Heart left ventricle (tissue), 16 donors: ENCODE measurements at places on chromosomes 7 and 10. TPM values are rescaled to one million over a fixed set of nuclear protein-coding genes. Genes with fewer than 3 reads are reported as not detected.

GRCh38 chr10:86946213-86947155 lies 10.9 kb downstream of the MMRN2 start:
- H3K4me3 ChIP-seq = no peak overlapping the region
- H3K36me3 ChIP-seq = peaks cover 26% of the 10 kb centered on the region
- DNase-seq = no peak
- H3K27ac ChIP-seq = no peak overlapping the region

DNA sequence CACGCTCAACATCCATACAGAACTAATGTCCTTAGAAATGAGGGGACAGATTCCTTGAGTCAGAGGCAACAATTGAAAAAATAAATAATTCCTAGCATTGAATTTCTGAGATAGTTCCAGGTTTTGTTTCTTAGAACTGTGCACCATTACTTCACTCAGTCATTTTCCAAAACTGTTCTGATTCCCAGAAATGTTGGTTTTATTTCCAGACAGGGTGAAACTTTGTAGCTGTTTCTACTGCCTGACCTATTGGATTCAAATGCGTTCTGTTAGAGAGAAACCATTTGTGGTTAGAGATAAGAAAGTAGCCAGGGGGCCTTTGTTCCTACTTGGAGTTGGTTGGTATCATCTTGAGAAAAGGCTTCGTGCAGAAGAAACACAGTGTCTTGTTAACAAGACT lies 8.1 kb upstream of the DEPP1 start:
- H3K4me1 ChIP-seq = peaks cover 71% of the 10 kb centered on the region
- no peak overlapping the region for H3K4me3 ChIP-seq
- peak overlapping the region; percentile 67 for H3K27ac ChIP-seq

EBLN1 gene
- polyA plus RNA-seq = not detected

DNA sequence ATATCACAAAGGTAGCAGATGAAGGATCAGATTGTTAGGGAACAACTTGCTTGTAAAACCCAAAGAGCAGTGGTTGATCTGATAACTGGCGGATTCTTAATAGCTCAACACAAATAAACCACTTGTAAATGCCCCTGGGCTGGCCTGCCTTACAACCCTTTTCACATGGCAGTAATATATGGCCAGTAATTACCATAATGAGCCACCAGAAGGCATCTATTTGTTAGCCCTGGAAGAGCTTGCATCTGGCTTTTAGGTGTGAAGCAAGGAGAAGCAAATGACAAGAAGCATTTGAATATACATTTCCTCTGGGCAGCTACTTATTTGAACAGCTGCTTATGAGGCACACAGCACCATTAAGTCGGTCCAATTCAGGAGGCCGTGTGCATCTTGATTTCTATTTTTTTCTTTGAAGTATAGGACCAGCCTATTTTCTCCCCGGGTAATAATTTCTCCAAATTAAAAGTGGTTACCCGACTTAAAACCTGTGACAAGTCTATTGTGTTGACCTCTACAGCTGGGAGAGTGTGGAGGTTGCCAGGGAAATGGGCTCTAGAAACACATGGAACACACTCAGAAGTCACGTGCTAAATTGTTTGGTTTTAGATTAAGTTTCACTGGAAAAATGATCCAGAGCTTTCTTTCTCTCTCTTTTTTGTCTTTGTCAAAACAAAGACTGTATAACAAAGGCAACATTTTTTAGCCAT lies 113.4 kb downstream of the SEM1 start:
- H3K36me3 ChIP-seq = no peaks in the 10 kb centered on the region
- DNase-seq = no peak
- no peak overlapping the region for H3K27ac ChIP-seq
- no peaks in the 10 kb centered on the region for H3K4me1 ChIP-seq
- H3K4me3 ChIP-seq = no peak overlapping the region

- no peaks in the 10 kb centered on the region for H3K27me3 ChIP-seq
- no peak for DNase-seq
- no peaks in the 10 kb centered on the region for H3K36me3 ChIP-seq
Measured at GRCh38 chr7:4249241-4249640, 432.9 kb upstream of the FOXK1 start.

GRCh38 chr7:76330261-76330660 lies 27.8 kb downstream of the HSPB1 start:
- no peak for DNase-seq
- H3K4me1 ChIP-seq = peaks cover 25% of the 10 kb centered on the region
- H3K36me3 ChIP-seq = peaks cover 23% of the 10 kb centered on the region
- peak overlapping the region; percentile 11 for H3K27ac ChIP-seq

GRCh38 chr7:140209866-140210609 lies 33.3 kb upstream of the KDM7A start:
- no peak for DNase-seq
- H3K4me3 ChIP-seq = no peak overlapping the region
- no peak overlapping the region for H3K27ac ChIP-seq
- H3K27me3 ChIP-seq = no peaks in the 10 kb centered on the region

- no peaks in the 10 kb centered on the region for H3K27me3 ChIP-seq
- H3K27ac ChIP-seq = no peak overlapping the region
- no peaks in the 10 kb centered on the region for H3K4me1 ChIP-seq
- no peak for DNase-seq
- H3K36me3 ChIP-seq = peaks cover 42% of the 10 kb centered on the region
Measured at GRCh38 chr7:101319401-101319800, 2.2 kb downstream of the IFT22 start.

WEE2 gene
- polyA plus RNA-seq = not detected
